A549 treated with RU486 at 1 μM for 4 hours (cell line): ENCODE measurements at places on chromosomes 6 and 20. TPM values are rescaled to one million over a fixed set of nuclear protein-coding genes. Genes with fewer than 3 reads are reported as not detected.

PSMB9 gene
- total RNA-seq = 13.9 to 21.8 TPM (median 18.1 TPM) in 5 replicates

CST4 gene
- total RNA-seq = not detected in 5 replicates

POU5F1 gene
- 2.8 to 6.0 TPM (median 4.1 TPM) in 5 replicates for total RNA-seq

BAG2 gene
- total RNA-seq = 6.1 to 9.4 TPM (median 8.9 TPM) in 5 replicates

FAM120B gene
- total RNA-seq = 8.6 to 10.6 TPM (median 9.8 TPM) in 5 replicates

MYT1 gene
- 0.03 to 0.45 TPM (median 0.27 TPM) in 4 of 5 replicates, not detected in the other for total RNA-seq

GSTA1 gene
- 0.26 TPM in 1 of 5 replicates, not detected in the others for total RNA-seq

C6orf141 gene
- 20.9 to 24.6 TPM (median 22.9 TPM) in 5 replicates for total RNA-seq

DPPA5 gene
- total RNA-seq = not detected in 5 replicates

PCNA gene
- total RNA-seq = 392 to 442 TPM (median 414 TPM) in 5 replicates

SIGLEC1 gene
- not detected in 5 replicates for total RNA-seq

PTP4A1 gene
- total RNA-seq = 86.2 to 152 TPM (median 136 TPM) in 5 replicates

BRPF3 gene
- 10.1 to 12.2 TPM (median 11.1 TPM) in 5 replicates for total RNA-seq
